ENCODE measurements at places on chromosomes 6 and 20.

DNA sequence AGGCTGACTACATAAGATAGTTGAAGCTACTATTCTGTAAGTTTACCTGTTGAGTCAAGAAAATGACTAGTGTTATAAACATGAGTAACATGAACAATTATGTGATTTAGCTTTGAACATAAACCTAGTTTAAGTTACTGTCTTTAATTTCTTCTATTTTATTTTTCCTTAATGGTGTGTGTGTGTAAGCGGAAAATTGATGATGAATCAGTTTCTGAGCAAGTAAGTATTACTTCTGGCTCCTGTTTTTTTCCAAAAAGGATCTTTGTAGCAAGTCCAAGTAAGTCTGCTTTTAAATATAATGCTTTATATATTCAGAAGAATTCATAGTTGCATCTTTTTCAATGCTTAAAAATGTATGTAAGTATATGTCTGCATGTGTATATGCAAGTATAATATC is 786.8 kb downstream of the EYS start:
- no peak for DNase-seq

DNA sequence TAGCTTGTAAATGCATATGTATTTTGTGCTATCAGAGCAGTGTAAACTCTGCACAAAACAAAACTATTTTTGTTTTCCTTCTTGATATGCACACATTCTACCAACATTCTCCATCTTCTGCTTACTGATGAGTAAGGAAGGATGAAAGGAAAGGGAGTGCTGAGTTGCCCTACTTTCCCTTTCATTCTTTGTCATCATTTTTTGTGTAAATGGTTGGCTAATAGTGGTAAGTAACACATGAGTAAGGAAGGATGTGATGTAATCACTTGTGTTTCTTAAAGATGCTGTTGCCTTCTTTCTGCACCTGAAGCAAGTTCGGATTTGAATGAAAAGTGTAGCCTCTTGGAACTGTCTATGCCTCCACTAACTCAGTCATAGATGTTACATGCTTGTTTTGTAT is 4.6 kb upstream of the REV3L start:
- no peak for DNase-seq

DNA sequence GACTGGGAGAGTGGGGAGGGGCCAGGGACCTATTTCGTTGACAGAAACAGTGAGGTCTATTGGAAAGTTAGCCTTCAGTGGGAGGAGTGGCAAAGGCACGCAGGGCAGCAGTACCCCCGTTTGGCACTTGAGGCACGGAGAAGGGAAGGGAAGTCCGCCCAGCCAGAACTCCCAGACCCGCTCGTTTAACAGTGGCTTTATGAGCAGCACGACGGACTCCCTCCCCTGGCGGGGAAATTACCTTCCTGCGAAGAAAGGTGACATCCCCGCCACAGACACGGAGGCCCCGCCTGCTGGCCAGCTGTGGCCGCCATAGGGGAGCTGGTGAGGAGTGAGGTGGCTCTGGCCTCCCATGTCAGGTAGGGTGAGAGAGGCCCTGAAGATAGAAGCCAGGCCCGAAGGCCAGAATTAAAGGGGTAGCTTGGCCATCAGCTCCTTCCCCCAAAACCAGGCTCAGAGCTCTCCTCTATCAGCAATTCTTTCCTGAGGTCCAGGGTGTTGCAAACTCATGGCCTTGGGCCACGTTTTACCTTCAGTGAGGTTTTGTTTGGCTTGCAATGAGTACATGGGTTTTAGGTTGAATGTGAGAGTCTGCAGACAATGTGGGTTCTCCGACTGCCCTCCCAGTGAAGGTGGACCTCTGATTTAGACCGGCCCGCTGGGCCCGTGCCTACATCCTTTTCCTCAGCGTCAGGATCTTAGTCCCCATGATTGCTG is 123.7 kb downstream of the MRPL14 start:
- DNase-seq: no peak

DNA sequence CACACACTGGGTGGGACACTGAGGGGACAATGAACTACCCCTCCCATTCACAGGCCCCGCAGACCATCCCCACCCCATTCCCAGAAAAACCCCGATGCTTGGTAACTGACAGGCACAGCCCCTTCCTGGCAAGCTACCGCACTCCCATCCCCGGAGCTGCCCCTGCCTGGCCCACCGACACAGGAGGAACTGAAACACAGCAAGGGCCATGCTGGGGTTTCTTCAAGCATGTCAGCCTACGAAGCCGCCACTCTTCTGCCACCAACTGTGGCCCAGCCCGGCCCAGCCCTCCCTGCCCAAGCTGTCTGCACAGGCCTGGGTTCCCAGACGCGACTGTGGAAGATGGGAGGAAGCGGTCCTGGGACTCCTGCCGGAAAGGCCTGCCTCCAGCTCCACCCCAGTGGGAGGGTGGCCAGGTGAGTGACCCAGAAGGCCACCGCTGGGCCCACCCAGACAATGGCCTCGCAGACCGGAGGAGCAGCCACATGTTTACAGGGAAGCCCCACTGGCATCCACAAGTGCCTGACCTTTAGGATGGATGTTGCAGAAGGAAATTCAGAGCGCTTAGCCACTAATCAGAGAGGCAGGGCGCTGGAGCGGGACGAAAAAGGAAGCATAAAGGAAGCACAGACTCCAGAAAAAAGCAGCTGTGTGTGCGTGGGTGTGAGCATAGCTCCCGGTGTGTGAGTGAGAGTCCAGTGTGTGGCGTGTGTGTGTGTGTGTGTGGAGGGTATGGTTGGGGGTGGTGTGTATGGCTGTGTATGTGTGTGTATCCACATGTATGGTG is 91.6 kb downstream of the PRND start:
- DNase-seq: no peak

GRCh38 chr6:161749576-161749975 is 475.7 kb upstream of the AGPAT4 start:
- DNase-seq: no peak

- DNase-seq: no peak
Observed at GRCh38 chr6:45640081-45640491, 262.4 kb upstream of the SUPT3H start.

DNA sequence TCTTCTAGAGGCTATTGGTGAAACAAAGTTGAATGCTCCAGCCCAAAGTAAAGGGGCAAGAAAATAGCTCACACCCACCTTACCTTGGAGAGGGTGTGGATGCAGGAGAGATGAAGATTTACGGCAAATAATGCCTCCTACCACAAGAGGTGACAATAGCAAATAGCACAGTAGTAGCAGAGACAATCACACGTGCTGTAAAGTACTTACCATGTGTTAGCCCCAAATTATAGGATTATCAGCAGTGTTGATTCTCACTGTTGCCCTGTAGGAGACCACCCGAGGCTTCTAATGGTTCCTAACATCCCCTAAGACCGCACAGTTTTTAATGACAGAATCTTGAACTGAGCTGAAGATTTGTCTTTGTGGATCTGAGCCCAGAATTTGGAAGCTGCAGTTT is 94.8 kb upstream of the FOXA2 start:
- DNase-seq: no peak

GRCh38 chr20:33423141-33423834 is 20.3 kb downstream of the SNTA1 start:
- no peak for DNase-seq

- no peak for DNase-seq
Observed at GRCh38 chr6:139337001-139337400, 37.4 kb downstream of the CITED2 start.

DNA sequence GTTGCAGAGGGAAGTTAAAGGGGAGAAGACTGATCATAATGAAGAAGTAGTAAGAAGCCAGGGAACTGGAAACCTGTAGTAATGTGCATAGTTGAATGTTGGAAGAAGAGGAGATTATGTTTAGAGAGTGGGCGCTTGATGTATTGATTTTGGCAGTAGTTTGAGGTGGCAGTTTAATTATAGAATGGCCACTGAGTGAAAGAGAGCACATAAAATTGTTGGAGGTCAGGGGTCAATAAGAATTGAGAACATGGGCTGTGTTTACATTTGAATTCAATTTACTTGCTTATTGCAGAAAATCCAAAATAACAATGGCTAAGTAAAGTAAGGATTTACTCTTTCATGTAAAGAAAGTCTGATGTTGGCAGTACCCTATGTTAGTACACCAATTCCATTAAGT is 15.7 kb downstream of the VTA1 start:
- no peak for DNase-seq

- DNase-seq: no peak
Observed at GRCh38 chr20:9230406-9230805, 161.5 kb downstream of the PLCB4 start.

GRCh38 chr6:80433010-80433672 is 326.7 kb downstream of the BCKDHB start:
- no peak for DNase-seq

DNA sequence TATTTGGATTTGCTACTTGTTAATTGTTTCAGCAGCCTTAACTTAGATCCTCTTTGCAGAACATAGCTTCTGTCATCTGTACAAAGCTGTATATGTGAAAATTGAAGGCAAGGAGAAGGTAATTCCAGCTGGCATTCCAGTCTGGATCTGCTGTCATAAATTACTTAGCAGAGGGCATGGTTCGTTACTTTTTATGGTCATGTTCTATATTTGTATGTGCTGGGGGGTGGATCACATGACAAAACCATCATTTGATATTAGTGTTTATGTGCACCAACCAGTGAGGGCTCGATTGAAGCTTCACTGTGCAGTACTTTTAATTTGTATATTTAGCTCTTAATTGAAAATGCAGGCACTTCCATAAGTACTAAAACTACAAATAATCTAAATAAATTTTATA is 80.2 kb downstream of the CAP2 start:
- no peak for DNase-seq

DNA sequence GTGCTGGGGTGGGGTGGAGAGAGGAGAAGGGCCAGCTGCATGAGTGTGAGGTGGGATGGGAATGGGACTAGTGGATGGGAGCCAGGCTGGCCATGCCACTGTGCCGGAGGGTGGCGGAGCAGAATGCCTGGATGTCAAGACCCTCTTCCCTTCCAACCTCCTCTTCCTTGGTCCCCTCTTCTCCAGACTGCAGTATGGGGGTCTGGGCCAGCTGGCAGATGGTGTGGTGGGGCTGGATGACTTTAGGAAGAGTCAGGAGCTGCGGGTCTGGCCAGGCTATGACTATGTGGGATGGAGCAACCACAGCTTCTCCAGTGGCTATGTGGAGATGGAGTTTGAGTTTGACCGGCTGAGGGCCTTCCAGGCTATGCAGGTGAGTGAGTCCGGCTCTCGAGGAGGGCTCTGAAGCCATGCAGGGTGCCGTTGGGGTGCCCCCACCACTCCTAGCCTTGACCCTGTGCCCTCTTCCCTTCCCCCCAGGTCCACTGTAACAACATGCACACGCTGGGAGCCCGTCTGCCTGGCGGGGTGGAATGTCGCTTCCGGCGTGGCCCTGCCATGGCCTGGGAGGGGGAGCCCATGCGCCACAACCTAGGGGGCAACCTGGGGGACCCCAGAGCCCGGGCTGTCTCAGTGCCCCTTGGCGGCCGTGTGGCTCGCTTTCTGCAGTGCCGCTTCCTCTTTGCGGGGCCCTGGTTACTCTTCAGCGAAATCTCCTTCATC is 7.7 kb downstream of the DDR1 start:
- no peak for DNase-seq

DNA sequence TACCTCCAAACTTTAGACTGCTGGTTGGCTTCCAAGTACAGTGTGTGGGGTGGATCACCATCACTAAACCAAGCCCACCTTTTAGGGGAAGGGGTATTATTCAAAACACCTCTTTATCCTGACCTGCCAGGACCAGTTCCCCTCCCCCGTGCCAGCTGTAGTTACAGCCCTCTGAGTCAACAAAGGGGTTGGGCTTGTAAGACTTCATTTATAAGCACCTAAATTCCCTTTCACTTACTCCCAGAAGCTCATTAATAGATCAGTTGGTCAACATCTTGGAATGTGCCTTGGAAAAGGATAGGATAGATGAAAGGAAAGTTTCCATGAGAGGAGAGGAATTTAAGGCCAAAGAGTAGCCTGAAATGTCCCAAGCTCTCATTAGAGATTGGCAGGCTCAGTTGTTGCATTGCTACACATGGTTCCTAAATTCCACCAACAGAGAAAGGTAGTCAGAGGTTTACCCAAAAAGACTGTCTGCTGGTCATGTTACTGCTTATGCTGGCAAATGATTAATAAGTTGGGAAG is 59.2 kb downstream of the TNFAIP3 start:
- no peak for DNase-seq

- DNase-seq: no peak
Observed at GRCh38 chr6:81886157-81886556, 133.7 kb upstream of the TENT5A start.

GRCh38 chr20:55535366-55535765 is 470.0 kb downstream of the CBLN4 start:
- DNase-seq: no peak
